H9 (cell line): ENCODE measurements at places on chromosomes 12 and 14. TPM values are rescaled to one million over a fixed set of nuclear protein-coding genes. Genes with fewer than 3 reads are reported as not detected.

Gene CFL2
- 13.9 and 14.2 TPM in 2 replicates for total RNA-seq

Gene MYF6
- not detected in 2 replicates for total RNA-seq

Gene SLC38A2
- total RNA-seq = 421 and 453 TPM in 2 replicates

DNA sequence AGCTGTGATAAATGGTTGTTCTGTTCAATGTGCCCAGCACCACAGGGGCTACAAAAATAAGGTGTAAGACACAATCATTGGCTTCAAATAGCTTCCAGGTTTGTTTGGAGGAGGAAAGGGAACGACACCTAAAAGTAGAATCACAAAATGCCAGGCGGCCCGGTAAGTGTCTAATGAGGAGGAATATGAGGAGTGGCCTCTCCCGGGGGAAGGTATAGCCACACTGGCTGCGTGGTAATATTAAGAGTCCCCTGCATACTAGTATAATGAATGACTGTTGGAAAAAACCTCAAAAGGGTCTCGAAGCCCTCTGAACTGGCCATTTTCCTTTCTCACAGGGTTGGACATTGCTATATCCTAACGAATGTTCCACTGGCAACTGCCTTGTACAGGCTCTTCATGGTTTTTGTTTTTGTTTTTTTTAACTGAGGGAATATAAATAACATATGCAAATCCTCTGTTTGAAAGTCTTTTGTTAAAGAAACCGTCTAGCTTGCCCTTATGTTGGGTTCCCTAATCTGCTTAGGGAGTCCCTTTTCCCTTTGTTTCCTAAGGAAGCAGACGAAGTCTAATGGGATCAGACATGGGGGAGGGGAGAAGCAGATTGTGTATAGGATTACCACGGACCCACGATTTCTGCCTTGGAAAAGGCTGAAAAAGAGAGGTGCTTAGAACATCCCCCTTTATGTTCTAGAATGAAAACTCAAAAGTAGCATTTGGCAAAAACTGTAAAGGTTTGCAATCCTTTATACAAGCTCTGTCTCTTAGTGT is 4.2 kb downstream of the CCDC60 start:
- no peak overlapping the region for H3K4me3 ChIP-seq
- peaks cover 46% of the 10 kb centered on the region for H3K27me3 ChIP-seq
- DNase-seq = no peak

Gene TBC1D30
- 1.6 and 2.2 TPM in 2 replicates for total RNA-seq

DNA sequence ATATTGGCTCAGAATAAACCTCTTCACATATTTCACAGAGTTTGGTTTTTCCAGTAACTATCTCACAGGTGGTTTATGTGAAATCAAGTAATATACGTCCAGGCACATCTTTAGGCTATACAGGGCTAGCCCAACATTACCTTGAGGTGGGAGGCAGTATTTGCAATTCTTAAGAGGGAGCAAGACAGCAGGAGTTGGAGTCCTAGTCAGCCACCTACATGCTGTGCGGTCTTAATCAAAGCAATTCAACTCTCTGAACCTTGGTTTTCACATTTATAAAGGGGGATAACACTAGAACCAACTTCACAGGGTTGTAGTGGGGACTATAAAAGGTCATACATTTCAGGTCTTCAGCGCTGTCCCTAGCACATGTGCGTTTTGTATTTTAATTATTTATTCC is 73.5 kb upstream of the FICD start:
- DNase-seq = peak; percentile 62

Gene RERG
- total RNA-seq = 0.18 TPM in 1 of 2 replicates, not detected in the other

DNA sequence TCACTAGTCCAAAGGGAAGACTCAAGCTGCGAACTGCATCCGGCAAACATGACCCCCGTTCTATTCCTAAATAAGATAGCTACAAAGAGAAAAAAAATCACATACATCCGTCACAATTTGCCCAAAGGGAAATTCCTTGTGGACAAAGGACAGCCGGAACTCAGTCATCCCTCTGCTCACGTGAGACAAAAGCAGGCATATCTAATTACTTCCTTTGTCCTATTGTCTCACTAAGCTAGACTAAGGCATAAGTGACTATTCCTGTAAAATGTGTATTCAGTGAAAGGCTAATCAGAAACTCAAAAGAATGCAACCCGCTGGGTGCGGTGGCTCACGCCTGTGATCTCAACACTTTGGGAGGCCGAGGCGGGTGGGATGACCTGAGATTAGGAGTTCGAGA is 27.2 kb upstream of the NINJ2 start:
- no peaks in the 10 kb centered on the region for H3K4me1 ChIP-seq
- no peak overlapping the region for H3K4me3 ChIP-seq
- no peak overlapping the region for H3K27ac ChIP-seq
- H3K27me3 ChIP-seq = no peaks in the 10 kb centered on the region
